ENCODE measurements at places on chromosomes 1 and 21. TPM values are rescaled to one million over a fixed set of nuclear protein-coding genes. Genes with fewer than 3 reads are reported as not detected.

DNA sequence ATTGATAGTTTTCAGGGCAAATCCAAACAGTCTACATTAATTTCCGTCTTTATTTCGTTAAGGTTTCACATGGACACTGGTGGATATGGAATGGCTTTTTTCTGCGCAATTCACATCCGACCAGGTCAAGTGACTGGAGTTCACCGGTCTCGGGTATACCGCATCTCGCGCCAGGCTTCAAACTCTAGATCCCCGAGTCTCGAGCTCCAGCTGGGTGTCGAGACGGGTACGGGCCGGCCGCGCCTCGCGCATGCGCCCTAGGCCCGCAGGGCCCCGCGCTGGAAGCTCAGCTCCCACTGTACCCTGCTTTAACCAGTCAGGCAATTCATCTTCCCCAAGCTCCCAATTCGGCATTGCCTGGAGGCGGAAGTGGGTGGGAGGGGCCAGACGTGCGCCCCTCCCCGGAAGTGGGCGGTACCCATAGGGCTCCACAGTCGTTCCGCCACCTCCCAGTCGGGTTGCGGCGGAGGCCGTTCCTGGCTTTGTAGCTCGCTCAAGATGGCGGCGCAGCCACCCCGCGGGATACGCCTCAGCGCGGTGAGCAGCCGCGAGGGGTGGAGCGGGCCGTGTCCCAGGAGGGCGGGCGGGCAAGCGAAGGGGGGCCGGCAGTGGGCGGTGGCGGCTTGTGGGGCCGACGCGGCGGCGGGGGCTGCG, at the start of gene MORC3:
Gene MORC3, plus strand, starts transcription at position 431 of the 654 bp plus-strand sequence. Its CDS starts 68 bp downstream, at position 499.
- H3K36me3 ChIP-seq = no peaks in the 10 kb centered on the region
- peak within 1 kb of the TSS; percentile 71 for H3K4me3 ChIP-seq
- H3K27ac ChIP-seq = peak within 1 kb of the TSS; percentile 77
- H3K27me3 ChIP-seq = no peaks in the 10 kb centered on the region
- H3K4me1 ChIP-seq = no peaks in the 10 kb centered on the region

The HSD11B1 gene
- total RNA-seq = 20.3 TPM

- peaks cover 2% of the 10 kb centered on the region for H3K4me1 ChIP-seq
- H3K27ac ChIP-seq = no peak overlapping the region
- peak; percentile 73 for DNase-seq
- H3K27me3 ChIP-seq = no peaks in the 10 kb centered on the region
- H3K36me3 ChIP-seq = no peaks in the 10 kb centered on the region
- H3K4me3 ChIP-seq = no peak overlapping the region
These were observed 133.2 kb downstream of the KCNJ6 start for GRCh38 chr21:37783016-37783415.

DNA sequence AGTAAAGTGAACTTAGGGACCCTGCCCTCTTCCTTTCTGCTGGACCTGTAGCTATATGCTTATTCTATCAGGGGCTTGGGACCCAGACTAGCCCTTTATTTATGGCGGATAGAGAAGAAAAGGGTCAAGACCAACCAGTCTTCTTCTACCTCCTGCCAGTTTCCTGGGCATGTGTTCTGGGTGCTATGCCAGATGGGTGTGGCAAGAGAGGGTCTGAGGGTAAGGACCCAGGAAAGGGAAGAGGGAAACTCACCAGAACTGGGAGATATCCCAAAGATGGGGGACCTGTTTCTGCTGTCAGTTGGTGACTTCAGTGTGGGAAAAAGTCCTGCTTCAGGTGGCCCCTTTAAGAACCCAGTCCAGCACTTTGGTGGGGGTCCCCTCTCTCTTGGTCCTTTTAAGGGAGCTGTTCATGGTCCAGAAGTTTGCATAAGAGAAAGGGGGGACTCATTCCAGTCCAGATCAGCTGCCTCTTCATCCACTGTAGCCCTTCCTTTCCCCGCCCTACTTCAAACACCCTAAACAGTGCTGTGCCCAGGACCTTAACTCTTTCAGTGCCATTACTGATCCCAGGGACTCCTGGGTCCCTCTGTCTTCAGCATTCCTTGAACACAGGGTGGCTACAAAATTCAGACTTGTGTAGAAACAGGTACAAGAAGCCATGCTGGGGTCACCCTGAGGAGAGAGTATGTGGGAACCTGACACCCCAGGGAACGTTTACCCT, 18.4 kb downstream of the SSR2 start:
- no peak for DNase-seq
- H3K4me3 ChIP-seq = no peak overlapping the region

The NCF2 gene
- total RNA-seq = 2.6 TPM

GRCh38 chr1:208343226-208343625, 99.0 kb upstream of the PLXNA2 start:
- H3K27ac ChIP-seq = no peak overlapping the region
- no peaks in the 10 kb centered on the region for H3K4me1 ChIP-seq
- no peaks in the 10 kb centered on the region for H3K27me3 ChIP-seq
- H3K4me3 ChIP-seq = no peak overlapping the region
- no peak for DNase-seq

DNA sequence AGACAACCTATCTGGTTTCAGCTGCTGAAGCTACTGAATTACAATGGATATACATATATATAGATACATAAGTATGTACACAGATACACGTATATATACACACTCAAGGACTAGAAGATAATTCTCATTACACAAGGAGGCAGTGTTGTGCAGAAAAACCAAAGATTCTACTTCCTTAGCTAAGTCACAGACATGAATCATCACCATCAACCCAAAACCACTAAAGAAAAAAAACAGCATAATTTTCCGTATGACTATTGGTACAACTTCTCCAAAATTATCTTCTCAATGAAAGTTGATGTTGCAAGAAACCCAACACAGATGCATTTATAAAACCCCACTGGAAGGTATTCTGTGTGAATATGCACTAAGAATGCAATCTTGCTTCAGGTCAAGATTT, 36.8 kb upstream of the RPF1 start:
- H3K4me1 ChIP-seq = peaks cover 3% of the 10 kb centered on the region
- H3K4me3 ChIP-seq = no peak overlapping the region
- H3K27ac ChIP-seq = no peak overlapping the region
- H3K27me3 ChIP-seq = no peaks in the 10 kb centered on the region

The TFF3 gene
- not detected for total RNA-seq

- no peak overlapping the region for H3K27ac ChIP-seq
- no peak overlapping the region for H3K4me3 ChIP-seq
- no peaks in the 10 kb centered on the region for H3K27me3 ChIP-seq
- H3K36me3 ChIP-seq = no peaks in the 10 kb centered on the region
These were observed 464.8 kb downstream of the PTBP2 start for GRCh38 chr1:97186381-97186780.

- peak; percentile 22 for DNase-seq
- no peaks in the 10 kb centered on the region for H3K36me3 ChIP-seq
- H3K27ac ChIP-seq = no peak overlapping the region
- H3K27me3 ChIP-seq = no peaks in the 10 kb centered on the region
These were observed 79.7 kb downstream of the RUNX3 start for GRCh38 chr1:24850328-24850920.

The GJC2 gene
- total RNA-seq = 13.4 TPM

Measured in fibroblast of lung (primary cell).